ENCODE measurements at places on chromosomes 12 and 14. TPM values are rescaled to one million over a fixed set of nuclear protein-coding genes. Genes with fewer than 3 reads are reported as not detected.

- DNase-seq: no peak
Observed at GRCh38 chr12:25284024-25284423, 33.3 kb upstream of the KRAS start.

- no peak for DNase-seq
Observed at GRCh38 chr12:8996682-8997405, 7.5 kb downstream of the KLRG1 start.

DNA sequence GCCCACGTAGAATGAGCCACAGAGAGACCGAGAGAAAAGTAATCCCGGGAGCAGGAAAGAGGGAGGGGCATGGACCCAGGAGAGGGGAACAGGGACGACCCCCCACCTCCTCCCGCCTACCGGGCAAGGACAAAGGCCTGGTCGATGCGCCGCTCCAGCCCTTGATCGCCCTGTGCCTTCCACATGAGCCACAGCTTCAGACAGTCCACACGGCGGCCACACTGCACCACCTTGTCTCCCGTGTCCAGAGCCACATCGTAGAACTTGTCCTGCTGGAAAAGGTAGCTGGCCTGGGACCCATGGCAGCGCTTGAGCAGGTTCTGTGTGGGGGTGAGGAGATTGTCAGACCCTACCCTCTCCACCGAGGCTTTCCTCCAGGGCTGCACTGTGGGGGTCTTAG lies 20.5 kb upstream of the ZNF740 start:
- no peak for DNase-seq

GRCh38 chr14:32075672-32076277 lies 1.3 kb upstream of the ARHGAP5 start:
- no peak for DNase-seq

- DNase-seq: no peak
Observed at GRCh38 chr12:123897221-123897620, 75.4 kb downstream of the CCDC92 start.

DNA sequence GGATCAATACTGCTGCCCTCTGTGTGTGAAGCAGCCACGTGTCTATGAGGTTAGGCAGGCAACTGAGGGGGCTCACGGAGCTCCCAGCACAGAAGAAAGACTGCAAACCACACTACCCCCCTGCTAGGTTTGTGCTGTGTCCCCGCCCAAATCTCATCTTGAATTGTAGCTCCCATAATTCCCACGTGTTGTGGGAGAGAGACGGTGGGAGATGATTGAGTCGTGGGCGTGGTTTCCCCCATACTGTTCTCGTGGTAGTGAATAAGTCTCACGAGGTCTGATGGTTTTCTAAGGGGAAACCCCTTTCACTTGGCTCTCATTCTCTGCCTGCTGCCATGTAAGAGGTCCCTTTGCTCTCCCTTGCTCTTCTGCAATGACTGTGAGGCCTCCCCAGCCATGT lies 68.6 kb downstream of the ACTN1 start:
- no peak for DNase-seq

- no peak for DNase-seq
Observed at GRCh38 chr12:121253638-121254335, 42.7 kb downstream of the CAMKK2 start.

DNA sequence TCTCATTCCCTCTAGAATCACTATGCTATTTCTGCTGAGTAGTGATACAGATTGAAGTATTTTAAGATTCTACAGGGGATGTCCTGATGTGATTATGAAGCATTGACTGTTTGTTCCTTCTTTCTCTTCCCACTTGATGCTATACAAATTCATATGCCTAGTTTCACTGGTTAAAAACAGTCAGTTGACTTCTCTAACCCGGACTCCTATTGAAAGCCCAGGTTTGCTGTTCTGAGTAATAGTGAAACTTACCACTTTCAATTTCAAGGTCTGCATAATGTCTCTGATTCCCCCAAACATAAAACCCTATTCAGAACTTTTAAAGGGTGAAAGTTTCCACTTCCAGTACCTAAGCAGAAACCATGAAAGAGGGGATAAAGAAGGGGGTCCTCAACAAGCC lies 117.7 kb upstream of the RPL10L start:
- DNase-seq: no peak

- DNase-seq: no peak
Observed at GRCh38 chr14:102872020-102872419, 50.4 kb upstream of the AMN start.

The TCL1B gene
- not detected for total RNA-seq

The KRT2 gene
- 12.1 TPM for total RNA-seq

The TRHDE gene
- total RNA-seq: 12.1 TPM
